A549 treated with CORT108297 at 1 μM for 4 hours (cell line): ENCODE measurements at places on chromosomes 5 and 9. TPM values are rescaled to one million over a fixed set of nuclear protein-coding genes. Genes with fewer than 3 reads are reported as not detected.

Gene PPIC
- 16.0 to 17.2 TPM (median 17.1 TPM) in 5 replicates for total RNA-seq

Gene ZNF366
- total RNA-seq: not detected in 5 replicates

Gene PCDHB7
- total RNA-seq: 0.03 TPM in 1 of 5 replicates, not detected in the others

Gene MAMDC2
- 0.15 to 0.38 TPM (median 0.29 TPM) in 5 replicates for total RNA-seq

Gene FOXB2
- not detected in 5 replicates for total RNA-seq

Gene SPAAR
- total RNA-seq: 0.07 TPM in 1 of 5 replicates, not detected in the others
